Forelimb muscle (tissue), 1 donor: ENCODE measurements at places on chromosomes 5 and 9.

- no peak for DNase-seq
Measured at GRCh38 chr9:70012569-70012968, 31.1 kb upstream of the MAMDC2 start.

GRCh38 chr5:15693933-15694332 is 194.0 kb downstream of the FBXL7 start:
- no peak for DNase-seq

- no peak for DNase-seq
Measured at GRCh38 chr9:38066914-38067858, 1.8 kb downstream of the SHB start.

DNA sequence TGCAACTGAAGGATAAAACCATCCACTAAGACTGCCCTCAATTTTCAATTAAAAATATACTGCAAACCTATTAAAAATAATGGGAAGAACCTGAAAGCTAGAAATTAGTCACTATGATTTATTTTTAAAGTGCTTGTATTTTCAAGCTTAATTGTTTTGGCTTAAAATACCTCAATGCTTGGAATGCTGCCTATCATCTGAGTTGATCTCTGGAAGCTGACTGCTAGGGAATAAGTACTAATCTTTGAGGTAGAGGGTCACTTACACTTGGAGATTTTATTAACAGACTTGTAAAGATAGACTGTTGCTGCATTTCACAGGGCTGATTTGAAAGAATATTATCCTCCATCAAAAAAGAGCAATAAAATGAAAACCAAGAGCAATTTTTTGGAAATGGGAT is 6.2 kb downstream of the PCSK1 start:
- DNase-seq: no peak

- DNase-seq: peak; percentile 38
Measured at GRCh38 chr5:74035521-74035937, 409.5 kb downstream of the ARHGEF28 start.

GRCh38 chr9:134215699-134216448 is 51.5 kb upstream of the RNU6ATAC start:
- DNase-seq: no peak

- no peak for DNase-seq
Measured at GRCh38 chr9:77826621-77827020, 178.5 kb upstream of the GNA14 start.

GRCh38 chr5:9313751-9314150 is 232.1 kb downstream of the SEMA5A start:
- no peak for DNase-seq

- no peak for DNase-seq
Measured at GRCh38 chr9:135605238-135605781, 34.0 kb downstream of the GLT6D1 start.

- DNase-seq: no peak
Measured at GRCh38 chr5:8686707-8687106, 817.8 kb downstream of the MTRR start.

DNA sequence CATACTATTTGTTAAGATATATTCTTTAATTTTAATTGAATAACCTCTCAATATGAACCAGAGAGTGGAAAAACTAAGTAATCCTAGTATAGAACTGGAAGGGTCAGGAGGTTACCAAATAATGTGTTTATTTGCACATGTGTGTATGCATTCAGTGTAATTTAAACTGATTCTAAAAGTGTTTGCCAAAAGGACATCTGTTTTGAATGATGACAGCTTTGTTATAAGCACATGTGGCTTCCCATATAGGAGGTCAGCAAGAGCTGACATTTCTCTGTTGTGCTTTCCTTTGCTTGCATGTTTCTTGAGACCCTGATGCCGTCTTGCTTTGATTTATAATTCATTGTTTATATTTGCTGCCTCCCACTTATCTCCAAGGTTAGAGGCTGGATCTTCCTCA is 383.4 kb downstream of the BRINP1 start:
- DNase-seq: peak; percentile 70

- no peak for DNase-seq
Measured at GRCh38 chr5:56605231-56605630, 210.1 kb upstream of the MAP3K1 start.

DNA sequence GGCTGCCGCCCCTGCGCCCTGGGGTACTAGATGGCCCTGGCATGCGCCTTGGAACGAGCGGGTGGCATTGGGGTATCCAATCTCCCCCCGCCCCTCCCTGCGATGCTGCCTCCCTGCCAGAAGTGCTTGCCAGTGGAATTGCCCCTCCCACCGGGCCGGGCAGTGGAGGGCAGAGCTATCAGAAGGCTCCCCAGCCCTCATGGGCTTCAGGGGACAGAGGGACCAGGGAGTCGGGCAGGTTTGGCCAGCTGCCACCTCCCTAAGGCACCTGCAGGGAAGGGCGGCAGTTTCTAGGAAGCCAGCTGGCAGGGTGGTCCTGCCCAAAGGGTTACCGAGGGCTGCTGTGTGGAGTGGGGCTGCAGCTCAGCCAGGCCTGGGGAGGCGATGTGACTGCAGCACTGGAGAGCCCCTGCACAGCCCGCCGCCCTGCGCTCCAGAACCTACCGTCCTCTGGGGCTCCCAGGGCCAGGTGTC is 52.8 kb upstream of the EGFL7 start:
- DNase-seq: no peak

DNA sequence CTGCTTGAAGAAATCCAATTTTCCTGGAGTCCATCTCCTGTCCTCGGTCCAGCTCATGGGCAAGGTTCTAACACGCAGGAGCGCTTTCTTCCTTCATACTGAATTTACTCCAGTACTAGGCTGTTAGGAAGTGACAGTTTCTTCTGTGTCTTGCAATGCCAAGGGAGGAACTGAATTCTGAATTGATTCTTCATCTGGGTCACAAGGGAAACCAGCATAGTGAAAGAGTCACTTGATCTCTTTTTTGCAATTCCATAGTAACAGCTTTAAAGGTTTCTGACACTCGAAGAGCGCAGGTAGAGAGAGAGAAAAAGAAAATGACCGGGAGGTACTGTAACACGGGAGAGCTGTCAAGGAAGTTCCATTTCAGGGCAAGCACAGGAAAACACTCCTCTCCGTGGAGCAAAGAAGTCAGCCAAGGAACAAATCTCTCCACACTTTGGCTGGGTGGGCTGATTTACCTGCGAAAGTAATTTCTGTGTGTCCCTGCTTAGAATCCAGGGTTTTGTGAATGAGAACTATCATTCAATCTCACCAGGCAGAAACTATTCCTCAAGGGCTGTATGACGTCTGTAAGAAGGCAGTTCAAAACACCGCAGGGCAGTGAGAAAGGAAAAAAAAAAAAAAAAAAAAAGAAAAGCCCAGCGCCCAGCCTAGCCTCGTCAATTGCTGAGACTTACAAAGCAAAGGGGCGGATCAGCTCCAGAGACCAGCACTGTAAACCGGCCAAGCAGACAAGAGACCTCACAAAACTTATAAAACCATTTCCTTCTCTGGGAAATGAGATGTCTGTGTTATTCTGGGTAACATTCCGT is 617.8 kb downstream of the PDE4D start:
- no peak for DNase-seq

DNA sequence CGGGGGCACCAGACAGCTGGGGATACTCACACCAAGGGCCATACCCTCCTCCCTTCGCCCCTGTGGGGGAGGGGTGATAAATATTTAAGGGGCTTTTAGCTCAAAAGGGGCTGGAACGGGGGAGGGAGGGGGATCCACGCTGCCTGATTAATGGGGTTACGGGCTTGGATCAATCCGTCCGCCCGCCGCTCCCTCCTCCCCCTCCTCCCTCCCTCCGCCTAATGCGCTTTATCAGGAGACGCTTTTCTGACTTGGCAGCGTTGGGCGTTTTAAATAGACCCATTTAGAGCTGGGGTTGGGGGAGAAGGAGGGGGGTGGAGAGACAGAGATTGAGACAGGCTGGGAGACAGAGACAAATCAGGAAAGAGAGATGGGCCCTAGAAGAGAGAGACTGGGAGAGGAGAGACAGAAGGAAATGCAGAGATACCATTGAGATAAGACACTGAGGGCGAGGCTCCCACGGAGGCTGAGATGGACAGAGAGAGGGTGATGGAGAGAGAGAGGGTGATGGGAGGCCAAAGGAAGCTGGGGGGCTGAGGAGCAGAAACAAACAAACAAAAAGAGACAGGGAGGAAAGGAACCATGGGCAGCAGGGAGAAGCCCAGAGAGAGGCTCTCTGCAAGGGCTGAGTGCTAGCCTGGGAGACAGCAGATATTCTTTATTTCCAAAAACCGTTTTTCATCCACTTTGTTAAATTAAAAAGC is 10.3 kb downstream of the CNTFR start:
- no peak for DNase-seq

DNA sequence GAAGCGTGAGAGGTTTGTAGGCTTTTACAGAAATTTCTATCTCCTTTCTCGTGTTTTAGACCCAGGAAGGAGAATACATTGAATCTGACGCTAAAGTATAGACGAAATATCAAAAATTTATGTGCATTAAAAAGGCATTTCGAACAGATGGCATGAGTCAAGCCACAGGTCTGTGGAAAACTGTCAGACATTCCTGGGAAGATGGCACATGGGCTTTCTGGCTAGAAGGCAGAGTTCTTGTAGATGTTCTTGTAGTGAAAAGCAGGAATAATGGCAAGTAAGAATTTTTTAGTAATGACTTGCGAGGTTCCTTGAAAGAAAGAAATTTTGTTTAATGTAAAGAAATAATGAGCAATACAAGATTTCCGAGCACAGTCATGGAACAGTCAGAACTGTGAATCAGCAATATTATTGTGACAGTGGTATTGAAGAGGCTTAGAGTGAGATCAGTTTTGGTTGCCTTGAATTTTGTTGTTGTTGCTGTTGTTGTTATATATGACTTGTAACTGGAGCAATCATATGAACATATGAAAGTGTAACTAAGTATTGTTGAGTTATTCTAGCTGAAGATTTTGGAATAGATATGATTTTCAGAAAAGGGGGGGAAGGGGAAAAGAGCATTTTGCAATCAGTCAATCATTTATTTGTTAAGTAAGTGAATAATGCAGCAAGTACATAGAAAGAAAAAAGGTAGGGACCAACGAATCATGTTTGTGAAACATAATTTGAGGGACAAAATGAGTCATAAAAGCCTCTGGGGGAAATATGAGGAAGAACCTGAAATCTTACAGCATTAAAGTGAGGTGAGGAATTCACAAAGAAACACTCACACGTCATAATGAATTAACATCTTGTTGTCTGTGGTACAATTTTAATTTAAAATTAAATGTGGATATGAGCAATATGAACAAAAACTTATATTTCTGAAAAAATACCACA is 339.0 kb upstream of the CTNND2 start:
- DNase-seq: no peak

- no peak for DNase-seq
Measured at GRCh38 chr9:42388146-42388690, 204.8 kb downstream of the SPATA31A6 start.

GRCh38 chr9:102124465-102124864 is 386.0 kb upstream of the GRIN3A start:
- no peak for DNase-seq

DNA sequence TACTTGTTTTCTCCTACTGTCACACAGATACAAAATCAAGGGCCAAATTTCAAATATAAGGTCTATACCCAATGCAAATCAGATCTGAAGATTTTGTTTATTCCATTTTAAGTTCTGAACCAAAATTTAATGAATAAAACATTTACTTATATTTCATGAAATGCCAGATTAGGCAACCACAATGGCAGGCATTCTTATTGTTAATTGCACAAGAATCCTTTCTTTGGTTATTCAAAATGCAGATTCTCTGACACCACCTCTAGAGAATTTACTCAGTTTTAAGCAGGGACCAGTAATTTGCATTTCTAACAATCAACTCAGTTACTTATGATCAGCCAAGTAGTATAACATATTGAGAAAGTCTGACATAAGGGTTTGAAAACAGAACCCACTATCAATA is 972.4 kb upstream of the ACO1 start:
- DNase-seq: no peak

DNA sequence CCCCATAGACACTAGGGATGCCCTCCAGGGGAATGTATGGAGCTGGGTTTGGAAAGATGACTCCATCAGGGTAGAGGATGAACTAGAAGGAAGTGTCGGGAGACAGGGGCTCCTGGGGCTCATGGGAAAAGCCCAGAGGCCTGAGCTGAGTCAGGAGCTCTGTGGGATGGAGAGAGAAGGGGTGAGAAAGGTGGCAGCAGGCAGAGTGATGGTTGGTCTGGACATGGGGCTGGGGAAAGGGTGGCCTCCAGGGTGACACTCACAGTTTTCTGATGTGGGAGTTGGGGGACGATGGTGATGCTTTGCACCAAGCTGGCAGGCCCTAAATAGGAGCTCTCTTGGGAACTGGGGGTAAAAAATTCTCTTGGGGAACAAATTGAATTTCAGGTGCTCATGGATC is 213.5 kb upstream of the MVB12B start:
- DNase-seq: no peak

GRCh38 chr5:56494300-56494731 is 261.2 kb upstream of the ANKRD55 start:
- DNase-seq: peak; percentile 36

DNA sequence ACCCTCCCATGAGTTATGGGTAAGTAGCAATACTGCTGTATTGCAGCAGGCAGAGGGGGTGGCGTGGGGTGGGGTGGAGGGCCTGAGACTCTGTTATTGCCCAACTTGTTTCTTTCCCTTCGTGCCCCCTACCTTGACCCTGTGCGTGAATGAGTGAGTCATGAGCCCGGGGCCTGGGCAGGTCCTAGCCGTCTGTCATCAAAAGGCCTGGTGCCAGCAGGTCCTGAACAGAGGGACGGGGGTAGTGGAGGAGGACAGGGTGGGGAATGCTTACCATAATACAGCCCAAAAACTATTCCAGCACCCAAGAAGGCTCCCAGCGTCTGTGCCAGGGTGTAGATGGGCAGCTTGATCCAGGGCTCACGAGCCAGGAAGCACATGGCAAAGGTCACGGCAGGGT is 4.3 kb downstream of the AQP3 start:
- DNase-seq: no peak

GRCh38 chr9:81979196-81979595 is 9.4 kb upstream of the SPATA31D1 start:
- DNase-seq: no peak

GRCh38 chr9:116075191-116075590 is 78.4 kb upstream of the PAPPA start:
- DNase-seq: no peak

GRCh38 chr5:145938776-145939539 is 2.6 kb downstream of the SH3RF2 start:
- DNase-seq: no peak

GRCh38 chr9:113425072-113425471 is 14.5 kb downstream of the C9orf43 start:
- no peak for DNase-seq

GRCh38 chr5:115543365-115544042 is 1.1 kb downstream of the FEM1C start:
- no peak for DNase-seq

DNA sequence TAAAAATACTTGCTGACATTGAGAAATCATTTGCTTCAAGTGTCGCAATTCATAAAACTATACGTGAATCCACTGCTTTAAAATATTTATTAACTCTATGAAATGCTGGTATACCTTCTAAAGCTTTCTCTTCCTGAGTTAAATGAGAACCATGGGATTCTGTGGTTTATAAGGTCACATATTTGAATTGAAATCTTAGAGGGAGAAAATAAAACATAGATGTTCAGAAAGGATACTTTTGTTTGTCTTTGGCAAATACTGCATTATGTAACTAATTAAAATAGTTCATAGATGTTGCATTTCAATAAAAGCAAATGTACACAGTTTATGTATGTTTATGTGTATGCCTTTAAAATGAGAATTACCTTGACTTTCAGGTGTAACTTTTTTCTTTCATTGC is 250.1 kb downstream of the FAM170A start:
- DNase-seq: no peak
